Activated naive CD8-positive, alpha-beta T cell treated with anti-CD3 and anti-CD28 coated beads for 36 hours (primary cell): ENCODE measurements at places on chromosomes 3 and 15.

- H3K27ac ChIP-seq = no peak overlapping the region
- peaks cover 6% of the 10 kb centered on the region for H3K4me1 ChIP-seq
- DNase-seq = no peak
- no peak overlapping the region for H3K4me3 ChIP-seq
These were observed 242.8 kb upstream of the UBE2E2 start for GRCh38 chr3:22960105-22960984.

- no peaks in the 10 kb centered on the region for H3K27me3 ChIP-seq
- H3K36me3 ChIP-seq = no peaks in the 10 kb centered on the region
- no peak for DNase-seq
- peaks cover 22% of the 10 kb centered on the region for H3K4me1 ChIP-seq
- H3K4me3 ChIP-seq = no peak overlapping the region
These were observed 235.7 kb upstream of the CFAP20DC start for GRCh38 chr3:59285560-59285959.

GRCh38 chr15:81279621-81280485, 44.1 kb downstream of the STARD5 start:
- no peak overlapping the region for H3K4me3 ChIP-seq
- no peak overlapping the region for H3K27ac ChIP-seq
- H3K27me3 ChIP-seq = no peaks in the 10 kb centered on the region
- H3K4me1 ChIP-seq = peaks cover 53% of the 10 kb centered on the region
- peaks cover 28% of the 10 kb centered on the region for H3K36me3 ChIP-seq

GRCh38 chr3:183875411-183875810, 9.3 kb downstream of the PARL start:
- H3K4me3 ChIP-seq = no peak overlapping the region
- peaks cover 54% of the 10 kb centered on the region for H3K4me1 ChIP-seq
- no peaks in the 10 kb centered on the region for H3K27me3 ChIP-seq
